ENCODE measurements at places on chromosomes 3 and 15.
A peak's percentile ranks its signal among the peaks of the same experiment; 100 is the strongest.

- no peak for DNase-seq
These were observed 32.1 kb upstream of the TMEM207 start for GRCh38 chr3:190481779-190482178.

GRCh38 chr15:75887178-75887577 is 16.5 kb upstream of the FBXO22 start:
- DNase-seq: no peak

- DNase-seq: no peak
These were observed 648.7 kb upstream of the DPPA4 start for GRCh38 chr3:109985943-109986555.

DNA sequence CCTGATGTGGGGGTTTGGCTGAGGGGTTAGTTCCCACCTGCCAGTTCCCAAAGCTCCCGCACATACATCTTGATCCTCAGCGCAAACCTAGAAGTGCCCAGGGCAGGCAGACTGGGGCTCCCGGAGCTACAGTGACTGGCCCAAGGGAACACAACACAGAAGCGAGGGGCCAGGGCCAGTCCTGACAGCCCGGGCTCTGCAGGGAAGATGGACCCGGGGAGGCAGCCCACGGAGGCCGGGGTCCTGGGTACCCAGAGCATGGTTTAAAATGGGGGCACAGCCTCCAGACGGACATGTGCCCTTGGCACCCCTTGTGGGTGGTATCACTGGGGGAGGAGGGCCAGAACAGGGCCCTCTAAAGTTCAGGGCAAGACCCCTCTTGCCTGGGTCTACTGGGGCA is 5.1 kb downstream of the CPN2 start:
- no peak for DNase-seq

DNA sequence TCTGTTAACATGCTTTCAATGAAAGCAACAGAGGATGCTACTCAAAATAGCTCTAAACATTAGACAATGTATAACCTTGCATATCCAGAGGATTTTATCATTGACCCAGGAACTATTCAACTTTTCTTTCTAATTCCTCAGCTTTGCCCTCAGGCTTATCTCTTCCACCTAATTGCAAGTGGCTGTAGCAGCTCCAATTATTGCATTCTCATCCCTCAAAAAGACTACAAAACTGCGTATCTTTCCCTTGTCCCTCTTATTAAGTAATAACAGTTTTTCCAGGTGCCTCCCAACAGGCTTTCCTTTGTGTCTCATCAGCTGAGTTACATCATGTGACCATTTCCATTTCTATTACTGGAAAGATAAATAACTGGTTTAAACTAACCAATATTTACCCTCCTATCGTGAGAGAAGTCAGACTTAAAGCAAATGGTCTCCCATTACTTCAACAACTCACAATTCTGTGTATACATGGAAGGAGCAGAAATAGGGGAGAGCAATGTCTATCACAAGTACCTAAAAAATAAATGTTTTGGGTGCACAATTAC is 78.0 kb upstream of the MBNL1 start:
- DNase-seq: no peak

DNA sequence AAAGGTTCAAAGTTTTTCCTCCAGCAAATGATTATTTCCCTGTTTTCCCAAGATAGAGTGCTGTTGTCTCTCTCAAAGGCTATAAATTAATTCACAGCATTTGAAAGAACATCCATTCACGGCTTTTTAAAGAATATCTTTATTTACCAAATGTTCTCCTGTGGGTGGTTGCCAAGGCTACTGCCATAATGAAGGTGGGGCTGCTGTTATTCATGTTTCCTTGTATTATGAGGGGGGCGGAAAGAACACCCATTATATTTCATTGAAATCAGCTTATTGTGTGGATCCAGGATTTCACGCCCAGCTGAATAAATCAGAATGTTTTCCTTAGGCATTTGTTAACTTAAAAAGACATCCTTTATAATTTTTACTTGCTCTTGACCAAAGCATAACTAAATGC is 10.1 kb downstream of the SRP14 start:
- no peak for DNase-seq

DNA sequence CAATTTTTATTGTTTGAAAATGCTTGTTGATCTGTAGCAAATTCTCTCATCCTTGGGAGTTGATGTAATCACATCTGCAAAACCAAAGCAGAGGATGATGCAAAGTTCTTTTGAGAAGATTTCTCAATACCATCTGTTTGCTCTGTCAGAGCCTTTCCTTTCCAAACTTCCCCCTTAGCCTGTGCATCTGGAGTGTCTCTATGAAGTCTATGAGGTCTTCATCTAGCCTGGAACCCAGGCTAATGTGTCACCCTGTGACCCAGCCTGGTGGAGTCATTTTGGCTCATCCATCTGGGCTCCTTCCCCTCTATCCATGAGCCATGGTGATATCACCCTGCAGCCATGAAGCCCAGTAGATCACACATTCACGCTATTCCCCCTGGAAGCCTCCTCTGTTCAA is 123.2 kb upstream of the SLC7A14 start:
- no peak for DNase-seq

GRCh38 chr3:197709135-197709534 is 27.6 kb downstream of the RUBCN start:
- DNase-seq: no peak

- peak; percentile 12 for DNase-seq
These were observed 79.6 kb upstream of the SPATA12 start for GRCh38 chr3:56980798-56981390.

- no peak for DNase-seq
These were observed 55.0 kb downstream of the TMEM39A start for GRCh38 chr3:119408243-119408950.

GRCh38 chr15:90465930-90466567 is 63.7 kb upstream of the CRTC3 start:
- no peak for DNase-seq

- no peak for DNase-seq
These were observed 19.0 kb upstream of the CRABP1 start for GRCh38 chr15:78321041-78321570.

DNA sequence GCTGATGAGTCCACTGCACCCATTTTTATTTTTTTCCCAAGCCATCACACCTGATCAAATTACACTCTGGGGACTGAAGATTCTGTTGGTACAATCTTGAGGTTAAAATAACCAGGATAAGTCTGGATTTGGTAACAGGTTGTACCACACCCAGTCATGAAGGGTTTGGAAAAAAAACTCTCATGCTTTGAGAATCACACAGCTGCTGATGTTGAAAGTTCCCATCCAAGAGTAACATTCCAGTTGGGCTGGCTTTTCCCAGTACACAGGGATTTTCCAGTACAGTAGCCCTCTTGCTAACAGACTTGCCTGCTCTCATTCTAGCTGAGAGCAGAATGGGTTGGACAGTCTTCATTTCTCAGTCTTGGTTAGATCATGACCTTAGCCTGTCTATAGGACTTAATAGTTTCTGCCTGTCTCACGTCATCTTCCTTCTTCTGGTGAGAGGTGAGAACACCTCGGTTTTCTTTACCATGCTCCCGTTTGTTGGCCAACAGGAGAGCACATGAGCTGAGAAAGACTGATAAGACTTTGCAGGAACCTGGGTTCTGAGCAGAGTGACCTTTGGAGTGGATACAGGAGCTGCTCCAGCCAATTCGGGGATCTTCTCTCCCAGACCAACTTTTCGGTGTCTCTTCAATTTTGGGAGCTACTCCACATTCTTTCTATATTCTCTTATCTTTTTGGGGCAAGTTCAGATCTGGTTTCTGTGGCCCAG is 300.1 kb upstream of the LYSMD4 start:
- DNase-seq: no peak

DNA sequence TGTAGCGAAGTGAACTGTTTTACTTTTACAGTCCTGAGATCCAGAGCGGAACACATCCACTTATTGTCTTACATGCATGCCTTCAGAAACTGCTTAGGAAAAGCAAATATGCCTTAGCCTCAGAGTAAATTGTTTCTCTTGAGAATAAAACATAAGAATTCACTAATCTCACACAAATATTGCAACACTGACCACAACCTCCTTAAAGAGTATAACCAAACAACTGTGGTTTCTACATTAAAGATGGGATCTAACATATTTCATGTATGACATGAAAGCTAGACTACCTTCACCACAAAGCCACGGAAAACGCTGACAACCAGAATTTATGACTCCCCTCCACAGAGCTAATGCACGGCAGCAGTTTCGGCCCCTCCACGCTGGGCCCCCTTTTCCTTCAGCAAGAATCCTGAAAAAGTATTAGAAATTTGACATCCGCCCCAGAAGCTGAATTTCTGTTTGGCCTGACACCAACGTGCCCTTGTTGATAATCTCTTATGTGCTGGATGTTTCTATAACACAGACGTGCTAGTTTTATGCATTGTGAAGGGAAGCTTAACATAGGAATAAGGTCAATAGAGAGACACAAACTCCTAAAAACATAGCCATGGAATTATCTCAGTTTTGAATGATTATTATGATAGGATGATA is 84.6 kb downstream of the GREM1 start:
- no peak for DNase-seq

DNA sequence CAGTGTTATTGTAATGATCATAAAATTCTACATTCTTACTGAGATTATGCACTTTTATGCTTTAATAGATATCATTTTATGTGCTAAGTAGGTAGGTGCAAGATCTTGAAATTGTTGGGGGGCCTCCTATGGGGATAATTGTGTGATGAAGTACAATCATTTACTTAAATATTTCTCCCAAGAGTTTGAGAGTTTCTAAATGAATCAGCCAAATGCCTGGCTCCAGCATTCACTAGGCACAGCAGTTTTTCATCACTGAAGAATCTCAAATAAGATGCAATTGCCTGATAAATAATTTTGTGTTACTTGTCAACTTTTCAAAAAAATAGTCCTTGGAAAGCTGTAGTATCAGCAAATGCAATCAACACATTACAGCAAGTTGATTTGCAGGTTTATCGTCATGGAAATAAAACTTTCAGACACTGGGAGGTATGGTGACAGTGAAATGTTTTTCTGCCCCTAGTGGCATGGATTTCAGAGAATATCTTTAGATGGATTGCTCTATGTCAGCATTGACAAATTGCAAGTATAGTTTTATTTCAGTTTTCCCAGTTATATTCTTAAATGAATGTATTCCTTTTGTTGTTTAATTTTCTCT is 167.1 kb downstream of the NEK11 start:
- no peak for DNase-seq

- no peak for DNase-seq
These were observed 318.6 kb upstream of the SATB1 start for GRCh38 chr3:18743761-18744160.

DNA sequence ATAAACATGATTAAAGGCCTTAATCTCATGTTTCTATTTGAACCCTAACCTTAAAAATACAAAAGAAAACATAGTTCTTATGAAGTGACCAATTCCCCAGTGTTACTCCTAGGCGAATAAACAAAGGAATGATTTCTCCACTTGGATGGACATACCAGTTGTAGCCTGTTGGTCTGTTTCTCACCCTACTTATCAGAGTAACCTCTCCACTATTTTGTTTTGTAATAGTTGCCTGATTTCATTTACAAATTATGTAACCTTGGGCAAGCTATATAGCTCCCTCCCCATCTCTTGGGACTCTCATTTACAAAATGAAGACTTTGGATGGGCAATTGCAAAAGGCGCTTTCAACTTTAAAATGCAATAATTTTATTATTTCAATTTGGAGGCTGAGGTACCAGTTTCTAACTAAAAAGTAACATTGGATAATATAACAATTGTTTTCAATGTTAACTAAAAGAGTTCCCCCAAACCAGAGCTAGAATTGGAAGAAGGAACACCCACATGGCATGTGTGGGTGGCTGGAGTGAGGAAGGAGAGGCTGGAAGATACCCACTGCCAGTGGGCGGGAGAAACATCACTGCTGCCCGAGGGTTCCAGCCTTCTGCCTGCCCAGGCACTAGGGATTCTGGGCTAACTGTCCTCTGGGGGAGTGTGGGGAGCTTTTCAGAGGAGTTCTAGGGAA is 74.2 kb downstream of the RFTN1 start:
- DNase-seq: no peak

- no peak for DNase-seq
These were observed 7.3 kb downstream of the ALPK3 start for GRCh38 chr15:84824260-84825007.

DNA sequence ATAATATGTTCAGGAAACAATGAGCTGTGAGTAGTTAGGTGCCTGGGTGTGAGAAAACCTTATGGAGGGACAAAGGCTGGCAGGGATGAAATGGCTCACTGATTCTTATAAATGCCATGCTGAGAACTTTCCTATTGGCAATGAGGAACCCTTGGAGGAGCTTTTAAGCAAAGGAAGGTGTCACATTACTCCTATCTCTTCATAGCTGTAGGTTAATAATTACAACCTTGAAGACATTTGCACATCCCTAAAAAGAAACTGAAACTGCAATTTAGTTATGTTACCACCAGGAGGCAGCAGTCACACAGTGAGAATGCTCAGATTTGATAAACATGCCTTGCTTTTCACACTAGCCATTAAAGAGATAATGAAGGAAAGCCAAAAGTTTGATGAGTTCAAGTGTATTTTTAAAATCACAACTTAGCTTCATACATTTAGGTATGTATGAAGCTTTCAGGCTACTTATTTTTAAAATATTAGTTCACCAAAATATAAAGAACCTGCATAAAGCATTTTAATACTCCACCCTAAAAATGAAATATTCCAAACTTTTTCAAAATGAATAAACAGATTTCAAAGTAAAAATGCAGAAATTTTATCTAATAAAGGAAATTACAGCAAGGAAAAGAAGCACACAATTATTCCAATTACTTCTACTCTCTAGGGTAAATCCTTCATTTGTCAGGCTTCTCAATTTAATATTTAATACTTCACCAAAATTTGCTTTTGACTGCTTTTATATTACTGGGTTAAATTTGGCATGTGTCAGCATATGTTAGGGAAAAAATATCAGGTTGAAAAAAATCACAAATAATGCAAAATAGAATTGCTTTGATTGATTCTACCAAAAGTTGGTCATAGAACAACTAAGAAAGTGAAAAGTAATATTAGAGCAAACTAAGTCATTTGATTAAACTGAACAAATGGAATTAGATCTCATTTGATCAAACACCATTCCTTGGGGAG is 136.9 kb upstream of the SLC2A2 start:
- no peak for DNase-seq

DNA sequence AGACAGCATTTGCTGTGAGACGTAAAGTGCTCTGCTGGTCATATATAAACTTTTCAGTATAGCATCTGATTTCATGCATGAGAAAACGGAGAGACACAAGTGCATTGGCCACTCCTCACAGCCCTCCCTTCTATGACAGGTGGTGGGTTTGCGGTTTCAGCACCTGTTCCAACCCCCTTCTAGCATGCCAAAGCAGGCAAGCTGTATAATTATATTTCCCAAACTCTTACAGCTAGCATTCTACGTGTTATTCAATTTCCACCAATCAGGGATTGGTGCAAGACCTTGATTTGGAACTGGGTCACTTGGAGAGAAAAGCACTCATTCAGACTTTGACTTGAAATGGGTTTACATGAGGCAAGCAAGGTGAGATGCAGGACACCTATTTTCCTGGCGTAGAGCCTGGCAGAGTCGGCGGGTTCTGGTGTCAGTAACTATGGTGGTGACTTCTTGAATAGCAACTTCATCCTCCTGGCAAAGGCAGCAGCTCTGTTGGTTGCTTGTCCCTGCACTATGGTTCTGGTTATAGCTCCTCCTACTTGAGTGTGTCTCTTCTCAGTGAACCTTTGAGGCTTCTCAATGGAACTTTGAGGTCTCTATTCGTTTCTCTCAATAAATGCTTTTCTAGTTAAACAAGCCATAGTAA is 356.5 kb downstream of the TBL1XR1 start:
- no peak for DNase-seq

Measured in stimulated activated CD8-positive, alpha-beta memory T cell treated with anti-CD3 and anti-CD28 coated beads, Interleukin-7, amount 100 ng/mL, for 24 hours (primary cell).